Progenitor cell of endocrine pancreas (in vitro differentiated cells): ENCODE measurements at places on chromosomes 2 and 18. TPM values are rescaled to one million over a fixed set of nuclear protein-coding genes. Genes with fewer than 3 reads are reported as not detected.

GRCh38 chr18:51739044-51739666 is 541.7 kb upstream of the MEX3C start:
- DNase-seq, result no peak

- no peak for DNase-seq
Measured at GRCh38 chr2:73961823-73962615, 22.7 kb upstream of the TET3 start.

DNA sequence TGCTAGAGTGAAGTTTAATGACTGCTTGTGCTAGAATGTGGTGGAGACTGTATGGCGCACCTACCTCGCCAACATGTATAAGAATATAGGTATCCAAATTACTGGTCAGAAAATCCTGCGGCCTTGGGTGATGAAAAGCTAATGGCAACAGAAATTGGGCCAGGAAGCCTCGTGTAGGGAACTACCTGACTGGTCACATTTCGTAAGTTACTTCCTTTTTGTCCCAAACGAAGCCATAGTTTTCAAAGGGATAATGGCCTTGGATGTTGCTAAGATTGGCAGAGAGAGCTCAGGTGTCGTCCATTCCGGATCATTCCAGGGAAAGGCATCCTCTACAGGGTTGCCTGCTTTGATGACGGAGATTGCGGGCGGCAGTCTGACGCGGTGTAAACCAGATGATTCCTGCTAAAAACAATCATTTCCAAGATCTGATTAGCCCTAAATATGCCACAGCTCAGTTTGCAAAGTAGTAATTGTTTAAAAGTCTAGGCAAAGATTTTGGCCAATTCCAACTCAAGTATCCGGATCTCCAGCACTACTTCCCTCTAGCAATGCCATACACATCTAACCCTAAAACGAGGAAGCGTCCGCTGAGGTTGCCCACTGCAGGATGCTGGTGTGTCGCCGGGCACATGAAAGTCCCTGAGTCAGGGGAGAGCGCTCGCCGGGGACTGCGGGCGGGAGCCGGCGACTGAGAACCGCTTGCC is 708 bp upstream of the MALT1 start:
- no peak for DNase-seq

DNA sequence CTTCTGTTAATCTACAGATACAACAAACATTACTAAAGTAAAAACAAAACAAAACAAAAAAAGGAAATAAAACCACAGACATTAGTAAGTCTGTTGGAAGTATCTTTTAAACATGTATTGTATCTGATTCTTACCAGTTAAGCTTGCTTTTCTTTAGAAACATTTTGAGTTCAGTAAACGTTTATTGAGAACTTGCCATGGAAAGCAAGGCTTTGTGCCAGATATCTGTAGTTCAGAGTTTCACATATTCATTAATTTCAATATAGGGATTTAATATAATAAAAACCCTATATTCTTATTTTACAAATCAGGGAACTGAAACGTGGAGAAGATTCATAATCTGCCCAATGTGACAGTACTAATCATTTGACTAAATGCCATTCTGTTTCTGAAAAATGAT is 1101.0 kb upstream of the GYPC start:
- no peak for DNase-seq

- DNase-seq, result no peak
Measured at GRCh38 chr2:46963210-46963609, 47.6 kb upstream of the MCFD2 start.

DNA sequence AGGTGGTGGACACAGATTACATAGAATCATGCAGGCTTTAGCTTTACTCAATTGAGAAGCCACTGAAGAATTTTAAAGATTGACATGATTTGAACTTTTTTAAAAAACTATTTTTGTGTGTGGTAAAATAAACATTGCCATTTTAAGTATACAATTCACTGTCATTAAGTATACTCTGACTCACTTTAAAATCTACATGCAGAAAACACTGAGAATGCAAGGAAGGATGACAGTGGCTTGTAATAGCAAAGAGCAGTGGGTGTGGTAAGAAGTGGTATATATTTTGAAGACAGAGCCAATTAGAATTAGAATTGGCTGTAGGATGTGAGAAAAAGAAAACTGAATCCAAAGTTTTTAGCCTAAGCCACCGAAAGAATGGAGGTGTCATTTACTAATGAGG is 14.9 kb downstream of the TRMT61B start:
- no peak for DNase-seq

TCF7L1 gene
- total RNA-seq, result 57.2 and 62.7 TPM in 2 replicates

IL1RL1 gene
- total RNA-seq, result not detected in 2 replicates

HTR2B gene
- not detected in 2 replicates for total RNA-seq

CEBPZOS gene
- 0.84 and 1.0 TPM in 2 replicates for total RNA-seq

WDR7 gene
- total RNA-seq, result 23.2 and 24.8 TPM in 2 replicates

ILKAP gene
- 50.3 and 56.3 TPM in 2 replicates for total RNA-seq

SEH1L gene
- total RNA-seq, result 43.3 and 44.7 TPM in 2 replicates

FAM237A gene
- total RNA-seq, result not detected in 2 replicates
